A549 treated with CORT108297 at 1 μM for 4 hours (cell line): ENCODE measurements at places on chromosomes 6 and 20. TPM values are rescaled to one million over a fixed set of nuclear protein-coding genes. Genes with fewer than 3 reads are reported as not detected.

Gene GPX5
- not detected in 5 replicates for total RNA-seq

Gene SLC12A5
- 11.6 to 17.1 TPM (median 15.1 TPM) in 5 replicates for total RNA-seq

Gene HSPA1A
- total RNA-seq: 250 to 374 TPM (median 304 TPM) in 5 replicates

Gene ECT2L
- not detected in 5 replicates for total RNA-seq

Gene SLC13A3
- 0.07 TPM in 1 of 5 replicates, not detected in the others for total RNA-seq

Gene TCP11
- not detected in 5 replicates for total RNA-seq

Gene GSTA2
- total RNA-seq: 0.07 TPM in 1 of 5 replicates, not detected in the others

Gene GPR6
- not detected in 5 replicates for total RNA-seq

Gene CAPN11
- 0.02 TPM in 1 of 5 replicates, not detected in the others for total RNA-seq

Gene OARD1
- 19.3 to 24.1 TPM (median 20.1 TPM) in 5 replicates for total RNA-seq

Gene COL21A1
- 0.72 to 1.1 TPM (median 0.76 TPM) in 5 replicates for total RNA-seq

Gene SRSF12
- total RNA-seq: 0.82 to 1.5 TPM (median 1.3 TPM) in 5 replicates

Gene CAGE1
- 0.03 TPM in 2 of 5 replicates, not detected in the others for total RNA-seq

Gene BPI
- total RNA-seq: not detected in 5 replicates

Gene SMIM28
- not detected in 5 replicates for total RNA-seq

Gene KIZ
- 3.7 to 6.1 TPM (median 4.7 TPM) in 5 replicates for total RNA-seq

Gene MRAP2
- total RNA-seq: 1.2 to 1.8 TPM (median 1.3 TPM) in 5 replicates

Gene PHACTR1
- total RNA-seq: 0.04 to 0.08 TPM in 2 of 5 replicates, not detected in the others

Gene OR2J3
- total RNA-seq: not detected in 5 replicates

Gene POPDC3
- total RNA-seq: 26.4 to 30.2 TPM (median 28.2 TPM) in 5 replicates

Gene HEY2
- total RNA-seq: 0.03 to 0.14 TPM (median 0.06 TPM) in 4 of 5 replicates, not detected in the other

Gene BTN1A1
- total RNA-seq: 0.03 TPM in 1 of 5 replicates, not detected in the others

Gene CLPSL1
- total RNA-seq: not detected in 5 replicates

Gene RPS10
- 2,016 to 2,196 TPM (median 2,060 TPM) in 5 replicates for total RNA-seq

Gene PTPN1
- 35.9 to 39.3 TPM (median 38.1 TPM) in 5 replicates for total RNA-seq

Gene SLC25A27
- total RNA-seq: 0.36 to 0.75 TPM (median 0.51 TPM) in 5 replicates

Gene SDHAF4
- total RNA-seq: 3.7 to 6.5 TPM (median 5.2 TPM) in 5 replicates

Gene ABHD16B
- not detected in 5 replicates for total RNA-seq
